ENCODE measurements at places on chromosomes 13 and 19.

- DNase-seq, result no peak
Measured at GRCh38 chr13:101346942-101347728, 69.2 kb downstream of the NALCN start.

GRCh38 chr19:50906217-50906616 lies 5.0 kb downstream of the KLK4 start:
- DNase-seq, result no peak

GRCh38 chr19:1220976-1221903 lies 15.7 kb downstream of the STK11 start:
- no peak for DNase-seq

GRCh38 chr19:19145281-19145680 lies 7.0 kb upstream of the TMEM161A start:
- DNase-seq, result no peak

GRCh38 chr13:87792878-87793277 lies 121.7 kb downstream of the SLITRK5 start:
- no peak for DNase-seq

DNA sequence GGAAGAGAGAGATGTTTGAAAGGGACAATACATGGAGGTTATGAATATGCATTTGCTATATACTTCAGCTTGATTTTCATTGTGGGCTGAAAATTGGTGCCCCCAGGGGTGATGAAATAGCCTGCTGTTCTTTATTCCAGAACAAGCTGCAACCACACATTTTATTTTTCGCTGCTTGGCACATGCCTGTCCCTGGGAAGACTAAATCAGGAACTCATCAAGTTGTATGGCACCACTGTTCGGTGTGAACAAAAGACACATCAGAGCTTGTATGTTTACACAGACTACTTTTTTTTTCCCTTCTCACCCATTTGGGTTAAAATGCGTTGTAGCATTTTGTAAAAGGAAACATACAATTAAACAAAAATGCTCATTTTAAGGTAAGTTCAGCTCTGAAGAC lies 230.7 kb downstream of the NALCN start:
- DNase-seq, result no peak

- DNase-seq, result no peak
Measured at GRCh38 chr13:93244918-93245280, 18.3 kb downstream of the GPC6 start.

GRCh38 chr13:44303681-44304432 lies 69.8 kb upstream of the SERP2 start:
- DNase-seq, result no peak

GRCh38 chr19:571566-571974 lies 826 bp upstream of the BSG start:
- no peak for DNase-seq

GRCh38 chr13:23477101-23477500 lies 43.6 kb upstream of the SACS start:
- DNase-seq, result no peak

DNA sequence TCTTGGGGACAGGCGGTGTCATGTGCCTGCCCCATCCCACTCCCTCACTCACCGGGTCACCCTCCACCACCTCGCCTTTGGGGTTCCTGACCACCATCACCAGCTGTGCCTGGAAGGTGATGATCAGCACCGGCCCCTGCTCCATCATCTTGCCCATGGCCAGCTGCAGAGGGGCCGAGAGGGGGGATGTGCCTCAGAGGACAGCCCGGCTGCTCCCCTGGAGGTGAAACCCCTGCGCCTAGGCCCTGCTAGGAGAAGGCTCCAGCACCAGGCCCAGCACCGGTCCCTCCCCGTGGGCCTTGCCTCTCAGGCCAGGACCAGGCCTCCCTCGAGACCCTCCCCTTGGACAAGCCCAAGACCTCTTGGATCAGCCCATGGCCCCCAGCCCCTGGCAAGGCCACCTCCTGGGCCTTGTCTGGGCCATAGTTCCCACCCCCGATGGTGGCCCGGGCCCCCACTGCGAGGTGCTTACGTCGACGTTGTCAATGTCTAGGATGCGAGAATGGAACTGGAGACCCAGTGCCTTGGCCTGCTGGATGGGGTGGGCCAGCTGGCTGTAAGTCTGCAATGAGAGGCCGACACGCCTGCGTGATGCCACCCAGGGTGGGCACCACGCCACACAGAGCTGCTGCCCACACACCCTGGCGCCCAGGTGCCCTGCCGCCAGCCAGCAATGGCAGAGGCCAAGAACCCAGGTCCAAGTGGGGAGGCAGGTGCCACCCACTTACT lies 1.8 kb upstream of the CTXN1 start:
- DNase-seq, result no peak

- no peak for DNase-seq
Measured at GRCh38 chr13:84050536-84050935, 168.3 kb upstream of the SLITRK1 start.

- no peak for DNase-seq
Measured at GRCh38 chr19:1428738-1429391, 9.3 kb upstream of the RPS15 start.

- no peak for DNase-seq
Measured at GRCh38 chr13:55999709-56000108, 1141.0 kb upstream of the PRR20A start.

- no peak for DNase-seq
Measured at GRCh38 chr19:44890366-44891015, 563 bp upstream of the TOMM40 start.

Data from stimulated activated CD8-positive, alpha-beta memory T cell treated with anti-CD3 and anti-CD28 coated beads, Interleukin-7, amount 100 ng/mL, for 4 hours (primary cell).